Stimulated activated CD4-positive, alpha-beta T cell treated with anti-CD3 and anti-CD28 coated beads, Interleukin-4, amount 100 ng/mL, for 4 hours (primary cell): ENCODE measurements at places on chromosomes 7 and 10.
A peak's percentile ranks its signal among the peaks of the same experiment; 100 is the strongest.

DNA sequence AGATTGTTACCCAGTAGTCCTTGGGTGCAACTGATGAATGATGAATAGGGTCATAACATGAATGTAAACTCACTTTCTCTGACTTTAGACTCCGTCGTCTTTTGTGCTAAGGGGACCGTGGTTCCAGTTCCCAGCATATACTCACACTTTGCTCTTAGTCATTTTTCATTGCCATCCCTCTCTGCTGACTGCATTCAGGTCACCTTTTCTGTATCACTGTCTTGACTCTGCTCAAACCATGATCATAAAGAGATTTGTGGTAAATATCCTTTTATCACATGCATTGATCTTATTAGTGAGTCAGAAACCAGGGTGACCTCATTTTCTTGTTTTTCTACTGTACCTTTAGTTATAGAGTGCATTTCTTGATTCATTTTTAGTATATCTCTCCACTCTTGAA, 141.1 kb upstream of the AGR3 start:
- peak; percentile 4 for DNase-seq

GRCh38 chr7:26485367-26485934, 193.8 kb downstream of the SNX10 start:
- DNase-seq: no peak

- no peak for DNase-seq
These were observed 43.6 kb downstream of the PIP4K2A start for GRCh38 chr10:22670788-22671187.

GRCh38 chr7:101450064-101450463, 87.4 kb downstream of the COL26A1 start:
- DNase-seq: no peak

DNA sequence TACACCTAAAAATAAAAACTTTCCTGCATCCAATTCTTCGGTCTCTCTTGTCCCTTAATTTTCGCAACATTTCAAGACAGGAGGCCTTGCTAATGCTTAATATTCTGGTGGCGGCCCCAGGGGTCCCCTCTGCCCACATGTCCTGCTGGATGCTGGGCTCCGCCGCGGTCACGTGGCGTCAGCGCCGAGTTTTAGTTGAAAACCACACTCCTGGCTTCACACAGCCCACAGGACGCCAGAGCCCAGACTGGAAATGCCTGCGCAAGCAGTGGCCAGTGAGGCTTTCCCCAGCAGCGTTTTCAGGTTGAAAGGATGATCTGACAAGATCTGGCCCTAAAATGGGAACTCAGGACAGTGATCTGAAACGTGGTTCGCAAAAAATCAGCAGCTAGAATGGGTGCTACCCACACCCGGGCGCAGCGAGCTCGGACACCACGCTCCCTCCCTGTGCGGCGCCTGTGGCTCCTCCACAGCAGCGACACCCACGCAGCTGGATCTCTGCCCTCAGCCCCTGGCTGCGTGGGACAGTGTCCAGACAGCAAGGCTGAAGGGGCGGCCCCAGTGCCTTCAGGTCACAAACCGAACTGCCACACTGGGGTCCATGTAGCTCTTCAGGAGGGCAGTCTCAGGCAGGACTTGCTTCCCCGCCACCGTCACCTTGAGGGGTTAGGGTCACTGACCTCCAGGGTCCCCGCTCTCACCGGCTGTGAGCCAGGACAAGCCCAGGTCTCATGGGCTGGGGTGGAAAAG, 11.6 kb upstream of the CYREN start:
- no peak for DNase-seq

- DNase-seq: no peak
These were observed 76.5 kb upstream of the DDC start for GRCh38 chr7:50641442-50642405.

DNA sequence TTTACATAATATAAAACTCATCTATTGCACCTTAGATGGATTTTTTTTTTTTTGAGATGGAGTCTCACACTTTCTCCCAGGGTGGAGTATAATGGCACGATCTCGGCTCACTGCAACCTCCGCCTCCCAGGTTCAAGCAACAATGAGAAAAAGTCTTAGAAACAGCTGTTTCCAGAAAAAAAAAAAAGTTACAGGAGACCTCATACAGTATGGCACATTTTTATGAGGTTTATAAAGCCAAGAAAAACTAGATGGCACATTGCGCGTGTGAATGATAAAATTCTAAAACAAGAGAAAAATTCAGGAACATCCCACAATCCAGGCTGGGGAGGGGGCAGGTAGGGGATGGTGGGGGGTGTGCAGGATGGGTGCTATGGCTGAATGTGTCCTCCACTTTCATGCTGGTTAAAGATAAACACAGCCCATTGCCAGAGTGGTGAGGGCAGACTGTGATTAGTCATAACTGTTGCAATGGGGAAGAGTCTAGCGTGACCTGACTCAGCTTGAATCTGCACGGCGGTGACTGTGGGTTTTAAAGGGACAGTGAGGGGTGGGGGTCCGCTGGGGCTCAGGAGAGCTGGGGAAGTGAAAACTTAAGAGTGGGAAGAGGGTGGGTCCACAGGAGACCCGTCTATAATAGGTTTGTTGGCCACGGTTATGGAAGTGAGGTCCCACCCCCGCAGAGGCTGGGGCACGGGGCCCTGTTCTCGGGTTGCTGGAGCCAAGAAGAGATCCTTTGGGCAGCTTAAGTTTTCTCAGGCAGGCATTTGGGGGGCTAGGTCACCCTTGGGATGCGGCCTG, 11.9 kb upstream of the LRRC27 start:
- peak; percentile 19 for DNase-seq

GRCh38 chr10:44571701-44572100, 186.8 kb upstream of the CXCL12 start:
- no peak for DNase-seq

DNA sequence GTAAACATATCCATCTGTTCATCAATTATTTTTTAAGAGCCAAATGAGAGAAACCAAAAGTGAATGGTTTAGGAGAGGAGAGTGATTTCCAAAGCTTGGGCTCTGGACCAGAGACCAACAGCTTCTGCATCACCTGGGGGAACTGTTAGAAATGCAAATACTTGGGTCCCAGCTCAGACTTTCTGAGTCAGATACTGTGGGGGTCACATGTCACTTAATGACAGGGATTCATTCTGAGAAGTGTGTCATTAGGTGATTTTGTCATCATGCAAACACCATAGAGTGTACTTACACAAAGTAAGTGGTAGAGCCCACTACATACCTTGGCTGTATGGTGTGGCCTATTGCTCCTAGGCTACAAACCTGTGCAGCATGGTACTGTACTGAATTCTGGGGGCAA, 128.5 kb upstream of the PRR15 start:
- no peak for DNase-seq

- DNase-seq: no peak
These were observed 540.7 kb downstream of the MAGI2 start for GRCh38 chr7:78912781-78913180.

DNA sequence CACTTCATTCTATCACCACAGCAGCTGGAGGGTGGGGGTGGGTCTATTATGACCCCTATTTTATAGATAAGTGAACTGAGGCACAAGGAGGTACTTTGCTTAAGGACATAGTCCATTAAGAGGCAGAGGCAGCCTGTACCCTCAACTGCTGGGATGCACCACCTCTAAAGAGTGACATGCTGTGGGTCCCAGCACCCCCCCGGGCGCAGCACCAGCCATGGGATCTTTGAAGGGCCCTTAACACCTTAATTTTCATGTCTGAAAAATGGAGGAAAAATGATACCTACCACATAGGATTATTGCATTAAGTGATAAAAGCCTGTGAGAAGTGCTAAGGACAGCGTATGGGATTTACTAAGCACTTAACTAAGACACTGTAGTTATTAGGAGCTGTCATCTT, 15.4 kb downstream of the ADCYAP1R1 start:
- DNase-seq: no peak

- no peak for DNase-seq
These were observed 2.8 kb downstream of the TET1 start for GRCh38 chr10:68562661-68563570.

- no peak for DNase-seq
These were observed 4.4 kb downstream of the ZNF485 start for GRCh38 chr10:43610636-43611035.

GRCh38 chr7:129108581-129108980, 35.9 kb upstream of the TSPAN33 start:
- no peak for DNase-seq

DNA sequence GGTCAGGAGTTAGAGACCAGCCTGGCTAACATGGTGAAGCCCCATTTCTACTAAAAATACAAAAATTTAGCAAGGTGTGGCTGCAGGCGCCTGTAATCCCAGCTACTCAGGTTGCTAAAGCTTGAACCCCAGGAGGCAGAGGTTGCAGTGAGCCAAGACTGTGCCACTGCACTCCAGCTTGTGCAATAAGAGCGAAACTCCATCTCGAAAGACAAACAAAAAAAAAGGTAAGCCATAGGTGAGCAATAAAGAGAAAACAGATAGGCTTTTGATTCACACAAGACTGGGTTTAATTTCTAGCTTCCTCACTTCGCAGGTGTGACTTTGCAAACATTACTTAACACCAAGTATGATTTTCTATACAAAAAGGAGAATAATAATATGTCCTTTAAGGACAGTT, 72.3 kb upstream of the ACBD5 start:
- DNase-seq: no peak

DNA sequence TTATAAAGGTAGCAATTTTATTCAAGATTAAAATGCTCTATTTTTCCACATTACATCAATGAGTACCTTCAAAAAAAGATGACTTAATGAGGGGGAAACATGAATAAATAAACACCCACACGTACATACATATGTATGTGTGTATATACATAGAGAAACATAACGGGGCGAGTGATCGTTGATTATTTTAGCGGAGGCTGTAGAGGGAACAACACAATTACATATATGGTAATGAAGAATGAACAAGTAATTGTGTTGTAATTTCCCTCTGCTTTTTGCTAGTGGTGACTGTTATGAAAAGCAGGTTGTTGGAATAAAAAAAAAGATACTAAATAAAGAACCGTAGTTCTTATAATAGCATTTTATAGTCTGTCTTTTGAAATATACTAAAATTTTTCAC, 63.2 kb downstream of the CACNB2 start:
- DNase-seq: no peak

GRCh38 chr7:110693344-110693743, 397.6 kb upstream of the LRRN3 start:
- no peak for DNase-seq

DNA sequence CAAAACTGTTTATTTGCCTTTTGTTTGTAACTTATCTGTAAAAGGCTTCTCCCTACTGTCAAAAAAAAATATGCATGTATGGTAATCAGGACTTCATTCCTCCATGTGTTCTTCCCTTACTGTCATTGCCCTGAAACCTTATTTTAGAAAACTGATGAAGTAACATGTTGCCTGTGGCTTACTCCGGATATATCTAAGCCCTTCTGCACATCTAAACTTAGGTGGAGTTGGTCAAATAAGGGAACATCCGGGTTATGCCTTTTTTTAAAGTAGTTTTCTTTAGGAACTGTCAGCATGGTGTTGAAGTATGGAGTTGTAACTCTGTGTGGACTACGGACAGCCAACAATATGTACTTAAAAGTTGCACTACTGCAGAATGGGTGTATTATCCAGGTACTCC, 6.2 kb downstream of the SAR1A start:
- no peak for DNase-seq

DNA sequence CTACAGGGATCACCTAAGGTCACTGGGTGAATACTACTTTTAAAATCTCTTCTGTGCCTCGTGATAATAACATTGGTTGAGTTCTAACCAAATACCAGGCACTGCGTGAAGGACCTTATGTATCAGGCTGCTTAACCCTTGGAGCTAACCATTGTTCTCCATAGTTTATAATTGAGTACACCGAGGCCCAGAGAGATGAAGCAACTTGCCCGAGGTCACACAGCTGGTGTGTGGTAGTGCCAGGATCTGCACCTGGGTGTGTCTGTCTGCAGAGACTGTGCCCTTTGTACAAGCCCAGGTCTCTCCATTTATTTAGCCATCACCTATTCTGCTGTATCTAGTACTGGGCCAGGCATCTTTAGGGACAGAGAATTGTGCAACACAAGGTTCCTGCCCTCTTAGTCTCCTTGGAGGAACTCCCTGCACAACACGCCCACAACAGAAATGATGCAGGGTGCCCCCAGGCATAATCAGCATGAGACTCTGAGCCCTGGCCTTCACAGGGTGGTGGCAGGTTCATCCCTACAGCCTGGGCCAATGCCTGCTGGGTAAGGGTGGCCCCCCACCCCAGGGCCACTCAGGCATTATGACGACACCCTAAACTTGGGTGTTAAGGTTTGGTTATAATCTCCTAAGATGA, 31.5 kb downstream of the UNC5B start:
- DNase-seq: no peak

GRCh38 chr10:119538632-119539358, 3.7 kb downstream of the RGS10 start:
- no peak for DNase-seq

- DNase-seq: no peak
These were observed 41.2 kb downstream of the CAMK2B start for GRCh38 chr7:44284216-44284615.

DNA sequence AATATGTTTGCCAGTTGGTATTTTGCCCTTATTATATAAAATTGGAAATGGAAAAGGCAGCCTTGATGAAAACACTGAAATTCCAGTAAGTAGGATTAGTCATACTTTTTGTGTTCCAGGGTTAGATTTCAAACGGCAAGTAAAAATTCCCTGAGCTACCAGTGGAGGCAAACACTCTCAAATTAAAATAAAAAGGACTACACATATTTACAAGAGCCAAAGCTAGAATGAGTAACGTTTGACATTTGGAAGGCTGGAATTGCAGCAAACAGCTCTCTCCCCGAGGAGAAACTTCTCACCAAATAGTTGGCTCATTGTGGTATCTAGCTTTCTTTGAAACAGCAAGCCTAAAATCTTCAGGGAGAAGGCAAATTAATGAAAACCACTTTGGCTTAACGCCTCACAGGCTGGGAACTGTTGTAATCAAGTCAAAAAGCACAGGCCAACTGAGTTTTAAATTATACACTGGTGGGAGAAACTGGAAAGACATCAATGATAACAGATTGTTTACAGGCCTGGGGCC, 288.4 kb downstream of the SNX13 start:
- no peak for DNase-seq

GRCh38 chr10:62044566-62044965, 143.1 kb downstream of the ARID5B start:
- no peak for DNase-seq

- no peak for DNase-seq
These were observed 395.5 kb downstream of the SUGCT start for GRCh38 chr7:40530292-40530691.

- no peak for DNase-seq
These were observed 32.0 kb downstream of the CUL2 start for GRCh38 chr10:35058134-35058533.

- no peak for DNase-seq
These were observed 119.3 kb downstream of the C10orf90 start for GRCh38 chr10:126551202-126551601.

GRCh38 chr10:43166880-43167497, 28.7 kb downstream of the CSGALNACT2 start:
- DNase-seq: no peak
